ENCODE measurements at places on chromosomes 5 and 9.
A peak's percentile ranks its signal among the peaks of the same experiment; 100 is the strongest.

DNA sequence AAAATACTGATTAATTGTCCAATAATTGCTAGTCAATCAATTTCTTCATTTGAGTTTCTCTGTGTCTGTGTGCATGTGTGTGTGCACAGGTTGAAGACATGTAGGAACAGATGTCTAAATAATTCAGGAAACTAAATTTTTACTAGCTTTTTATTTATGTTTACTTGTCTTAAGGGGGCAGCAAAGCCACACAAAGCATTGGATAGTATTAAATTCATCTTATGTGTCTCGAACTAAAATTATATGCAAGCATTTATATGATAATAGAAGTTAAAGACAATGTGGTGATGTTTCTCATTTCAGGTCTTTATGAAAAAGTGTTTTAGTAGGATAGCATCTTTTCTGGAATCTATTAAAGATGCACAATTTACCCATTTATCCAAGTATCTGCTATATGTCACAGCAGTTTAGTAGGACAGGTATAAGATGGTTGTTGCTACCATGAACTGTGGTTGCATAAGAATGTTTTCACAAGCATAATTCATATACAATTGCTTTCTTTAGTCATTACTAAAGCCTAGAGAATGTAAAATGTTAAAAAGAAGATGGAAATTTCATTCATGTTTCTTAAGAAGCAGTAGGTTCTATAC, 784.6 kb upstream of the NUDT12 start:
- DNase-seq = peak; percentile 46

DNA sequence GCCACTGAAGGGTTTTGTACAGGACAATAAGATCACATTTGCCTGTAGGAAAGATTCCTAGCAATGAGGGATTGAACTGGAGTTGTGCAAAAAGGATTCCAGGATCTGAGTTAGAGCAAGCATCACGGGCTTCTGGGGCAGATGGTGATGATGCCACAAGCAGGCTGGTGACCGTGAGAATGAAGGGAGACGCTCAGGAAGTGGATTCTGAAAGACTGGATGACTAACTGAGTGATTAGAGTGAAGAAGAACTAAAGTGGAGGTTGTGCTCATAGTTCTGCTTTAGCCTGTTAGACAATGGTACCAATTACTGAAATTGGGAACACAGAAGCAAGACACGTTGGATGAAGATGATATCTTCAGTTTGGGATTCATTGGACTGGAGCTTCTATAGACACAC, 168.2 kb downstream of the CD180 start:
- DNase-seq = no peak

GRCh38 chr5:69449511-69449910, 34.6 kb downstream of the MARVELD2 start:
- DNase-seq = no peak

GRCh38 chr5:81838307-81838906, 87.5 kb upstream of the SSBP2 start:
- DNase-seq = peak; percentile 61

GRCh38 chr5:159640921-159641320, 275.4 kb upstream of the ADRA1B start:
- no peak for DNase-seq

DNA sequence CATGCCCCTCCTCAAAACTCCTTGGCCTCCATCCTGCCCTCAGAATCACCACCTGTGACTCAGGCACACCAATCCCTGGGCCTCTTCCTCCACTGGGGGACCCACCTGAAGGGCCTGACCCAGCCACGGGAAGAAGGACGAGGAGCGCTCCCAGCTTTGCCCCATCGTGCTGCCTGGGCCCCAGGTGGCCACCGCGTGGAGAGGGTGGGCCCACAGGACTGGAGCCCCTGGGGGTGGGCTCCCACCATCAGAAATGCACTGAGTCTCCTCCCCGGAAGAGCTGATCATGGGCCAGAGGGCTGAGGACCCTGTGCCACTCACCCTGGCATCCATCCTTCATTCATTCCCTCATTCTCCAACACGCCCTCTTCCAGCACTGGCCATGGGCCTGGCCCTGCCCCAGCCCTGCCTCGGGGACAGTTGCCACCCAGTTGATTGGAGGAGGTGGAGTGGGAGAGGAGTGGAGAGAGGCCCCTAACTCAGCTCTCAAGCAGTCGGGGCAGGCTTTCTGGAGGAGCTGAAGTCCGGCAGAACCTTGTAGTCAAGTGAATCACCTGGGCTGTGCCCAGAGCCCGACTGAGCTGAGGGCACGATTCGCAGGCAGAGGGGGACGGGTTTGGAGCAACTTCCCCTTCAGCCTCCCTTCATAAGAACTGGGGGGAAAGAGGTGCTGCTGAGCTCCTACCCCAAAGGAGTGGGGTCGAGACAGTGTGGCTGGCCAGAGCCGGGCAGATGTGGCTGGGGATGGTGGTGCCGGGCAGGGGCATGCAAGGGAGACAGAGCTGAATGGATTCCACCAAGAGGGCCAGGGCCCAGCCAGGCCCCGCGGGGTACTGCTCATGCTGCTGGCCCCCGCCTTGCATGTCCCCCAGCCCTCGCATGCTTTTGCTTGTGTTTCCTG, 29.6 kb downstream of the DNM1 start:
- DNase-seq = no peak

DNA sequence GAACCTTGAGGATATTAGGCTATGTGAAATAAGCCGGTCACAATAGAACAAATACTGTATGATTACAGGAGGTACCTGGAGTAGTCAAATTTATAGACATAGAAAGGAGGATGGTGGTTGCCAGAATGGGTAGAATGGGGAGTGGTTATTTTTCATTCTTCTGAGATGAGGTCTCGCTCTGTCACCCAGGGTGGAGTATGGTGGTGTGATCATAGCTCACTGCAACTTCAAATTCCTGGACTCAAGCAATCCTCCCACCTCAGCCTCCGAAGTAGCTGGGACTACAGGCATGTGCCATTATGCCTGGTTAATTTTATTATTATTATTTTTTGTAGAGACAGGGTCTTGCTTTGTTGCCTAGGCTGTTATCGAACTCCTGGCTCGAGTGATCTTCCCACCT, 27.1 kb downstream of the SH3PXD2B start:
- no peak for DNase-seq

DNA sequence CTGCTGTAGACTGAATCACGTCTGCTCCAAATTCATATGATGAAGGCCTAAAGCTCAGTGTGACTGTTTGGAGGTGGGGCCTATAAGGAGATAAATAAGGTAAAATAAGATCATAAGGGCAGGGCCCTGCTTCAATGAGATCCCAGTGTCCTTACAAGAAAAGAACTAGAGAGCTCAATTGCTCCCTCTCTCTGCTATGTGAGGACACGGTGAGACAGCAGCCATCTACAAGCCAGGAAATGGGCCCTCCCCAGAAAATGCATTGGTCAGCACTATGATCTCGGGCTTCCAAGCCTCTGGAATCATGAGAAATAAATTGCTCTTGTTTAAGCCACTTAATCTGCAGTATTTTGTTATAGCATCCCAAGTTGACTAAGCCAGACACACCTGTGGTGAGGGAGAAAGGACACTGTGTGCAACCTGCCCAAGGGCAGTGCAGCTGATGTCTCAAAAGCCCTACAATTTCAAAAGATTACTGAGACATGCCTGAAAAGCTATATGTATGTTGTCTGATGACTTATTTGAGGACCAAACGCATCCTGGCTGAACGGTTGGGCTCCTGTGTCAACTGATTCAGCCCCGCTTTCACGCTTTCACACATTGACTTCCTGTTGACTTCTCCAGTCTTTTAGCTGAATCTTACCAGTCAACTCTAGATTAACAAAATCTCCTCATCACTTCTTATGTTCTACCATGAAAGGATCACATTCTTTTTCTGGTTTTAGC, 13.2 kb downstream of the GZMK start:
- no peak for DNase-seq

DNA sequence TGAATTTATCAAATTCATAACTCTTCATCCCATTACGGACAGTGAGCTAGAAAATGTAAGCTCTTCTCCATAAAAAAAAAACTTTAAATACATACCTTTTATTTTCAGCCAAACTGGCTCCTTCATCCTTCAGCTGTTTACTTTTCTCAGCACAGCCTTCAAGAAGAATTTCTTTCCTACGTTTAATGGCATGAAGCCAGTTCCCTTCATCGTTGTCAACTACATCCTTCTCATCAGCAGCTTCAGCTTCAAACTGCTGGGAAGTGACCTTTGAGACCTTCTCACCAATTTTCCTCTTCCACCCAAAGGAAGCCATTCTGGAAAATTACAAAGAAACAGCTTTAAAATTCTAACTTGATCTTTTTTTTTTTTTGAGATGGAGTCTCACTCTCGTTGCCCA, 9.1 kb downstream of the TTC33 start:
- no peak for DNase-seq

GRCh38 chr5:168219515-168220410, 71.7 kb upstream of the WWC1 start:
- DNase-seq = peak; percentile 84

DNA sequence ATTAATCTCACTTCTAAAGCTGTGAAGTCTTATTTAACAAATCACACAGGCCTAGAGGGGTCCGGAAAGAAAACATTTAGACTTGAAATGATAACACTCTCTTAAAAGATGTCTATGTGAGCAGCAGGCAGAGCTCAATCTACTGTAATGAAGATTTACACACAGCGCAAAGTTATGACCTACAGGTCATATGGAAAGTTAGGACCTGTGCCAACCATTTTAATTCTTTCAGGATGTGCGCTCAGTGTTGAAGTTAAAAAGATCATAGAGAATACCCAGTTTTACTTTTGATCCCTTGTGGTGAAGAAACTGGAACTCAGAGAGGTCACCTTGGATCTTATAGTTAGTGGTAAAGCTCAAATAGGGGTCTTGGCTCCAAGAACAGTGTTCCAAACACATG, 3.1 kb upstream of the CREBRF start:
- DNase-seq = no peak

DNA sequence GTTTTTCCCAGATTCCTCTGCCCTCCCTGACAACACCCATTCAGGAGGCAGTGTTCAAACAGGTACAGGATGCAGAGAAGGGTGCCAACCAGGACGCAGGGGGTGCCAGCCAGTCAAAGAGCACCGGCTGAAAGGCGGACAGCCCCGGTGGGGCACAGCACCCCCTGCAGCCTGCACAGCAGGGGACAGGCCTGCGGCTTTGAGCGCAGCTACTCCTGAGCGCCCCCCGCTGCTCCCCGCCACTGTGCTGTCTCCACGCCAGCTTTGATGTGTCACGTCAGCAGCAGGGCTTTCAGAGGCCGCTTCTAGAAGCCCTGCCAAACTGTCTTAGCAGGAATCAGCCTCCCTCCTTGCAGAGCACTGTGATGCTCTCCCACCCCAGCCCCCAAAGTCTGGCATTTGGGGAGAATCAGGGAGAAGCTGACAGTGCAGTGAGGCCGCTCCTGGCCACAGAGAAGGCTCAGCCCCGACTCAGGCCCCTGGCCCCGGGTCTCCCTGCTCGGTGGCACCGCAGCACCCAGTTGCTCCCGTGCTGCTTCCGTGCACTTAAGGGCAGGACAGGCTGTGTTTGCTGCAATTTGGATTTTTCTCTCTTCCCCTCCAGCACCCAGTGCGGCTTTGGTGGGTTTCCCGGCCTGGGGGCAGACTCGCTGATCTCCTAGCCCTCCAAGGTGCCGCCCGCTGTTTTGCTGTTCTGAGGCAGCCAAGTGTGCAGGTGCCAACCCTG, 20.3 kb downstream of the AK8 start:
- no peak for DNase-seq

DNA sequence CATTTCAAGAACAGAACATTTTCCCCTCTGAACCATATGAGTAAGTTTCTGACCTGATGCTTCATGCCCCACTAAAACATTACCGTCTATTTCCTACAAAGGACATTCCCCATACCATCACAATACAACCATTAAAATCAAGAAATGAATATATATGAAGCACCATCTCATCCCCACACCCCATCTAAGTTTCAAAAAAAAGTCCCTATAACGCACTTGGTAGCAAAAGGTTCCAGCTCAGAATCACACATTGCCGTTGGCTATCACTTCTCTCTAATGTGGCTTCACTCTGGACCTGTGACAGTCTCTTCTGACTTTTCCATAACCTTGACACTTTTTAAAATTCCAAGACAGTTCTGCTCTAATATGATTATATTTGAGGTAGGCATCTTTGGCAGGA, 5.9 kb downstream of the EMB start:
- no peak for DNase-seq

- DNase-seq = no peak
These were observed 146.8 kb upstream of the TBC1D2 start for GRCh38 chr9:98402019-98402840.

DNA sequence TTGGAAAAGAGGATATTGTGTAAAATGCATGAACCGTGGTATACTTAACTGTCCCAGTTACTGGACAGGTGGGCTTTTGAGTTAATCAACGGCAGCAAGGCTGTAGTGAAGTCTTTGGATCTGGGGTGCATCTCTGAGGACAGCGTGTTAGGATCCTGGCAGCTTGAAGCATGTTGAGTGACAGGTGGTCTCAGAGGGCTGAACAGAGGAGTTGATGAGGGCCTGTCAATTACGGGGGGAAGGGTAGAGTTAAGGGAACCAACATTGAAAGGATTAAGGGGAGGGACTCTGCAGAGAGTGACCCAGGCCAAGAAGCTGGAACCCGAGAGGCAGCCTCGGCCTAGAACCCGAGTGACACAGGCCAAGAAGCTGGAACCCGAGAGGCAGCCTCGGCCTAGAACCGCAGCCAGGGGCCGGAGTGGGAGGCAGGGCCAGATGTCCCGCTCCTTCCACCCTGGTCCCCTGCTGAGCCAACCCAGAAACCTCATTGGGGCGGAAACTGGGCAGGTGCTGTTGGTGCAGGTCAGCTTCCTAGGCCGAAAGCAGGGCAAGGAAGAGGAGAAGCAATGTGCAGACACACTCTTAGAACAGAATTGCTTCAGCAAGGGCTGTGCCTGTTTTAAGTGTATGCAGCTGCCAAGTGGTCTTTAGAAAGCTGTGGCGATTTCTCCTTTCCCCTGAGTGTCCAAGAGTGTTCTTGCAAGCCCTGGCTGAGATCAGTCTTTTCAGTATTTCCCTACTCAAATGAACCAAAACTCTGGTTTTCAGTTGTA, 62.0 kb downstream of the ANKRD33B start:
- no peak for DNase-seq

DNA sequence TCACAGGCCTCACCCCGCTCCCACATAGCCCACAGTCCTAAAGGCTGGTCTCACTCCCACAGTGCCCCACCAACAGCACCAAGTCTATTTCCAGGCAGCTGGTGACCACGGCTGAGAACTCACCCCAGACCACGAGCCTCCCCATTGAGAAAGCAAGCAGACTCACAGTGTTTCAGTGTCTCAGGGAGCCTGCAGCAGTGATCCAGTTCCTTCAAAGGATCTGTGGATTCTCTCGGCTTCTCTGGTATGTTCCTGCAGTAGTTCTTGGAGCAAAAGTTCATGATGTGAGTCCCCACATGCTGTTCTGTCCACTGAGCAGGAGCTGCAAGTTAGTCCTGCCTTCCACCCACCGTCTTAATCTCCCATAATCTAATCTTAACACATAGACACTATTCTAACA, 185.3 kb upstream of the CDH6 start:
- DNase-seq = no peak

All from SK-N-DZ (cell line).